CD8-positive, alpha-beta memory T cell (primary cell): ENCODE measurements at places on chromosomes 7 and 10. TPM values are rescaled to one million over a fixed set of nuclear protein-coding genes. Genes with fewer than 3 reads are reported as not detected.
A peak's percentile ranks its signal among the peaks of the same experiment; 100 is the strongest.

DNA sequence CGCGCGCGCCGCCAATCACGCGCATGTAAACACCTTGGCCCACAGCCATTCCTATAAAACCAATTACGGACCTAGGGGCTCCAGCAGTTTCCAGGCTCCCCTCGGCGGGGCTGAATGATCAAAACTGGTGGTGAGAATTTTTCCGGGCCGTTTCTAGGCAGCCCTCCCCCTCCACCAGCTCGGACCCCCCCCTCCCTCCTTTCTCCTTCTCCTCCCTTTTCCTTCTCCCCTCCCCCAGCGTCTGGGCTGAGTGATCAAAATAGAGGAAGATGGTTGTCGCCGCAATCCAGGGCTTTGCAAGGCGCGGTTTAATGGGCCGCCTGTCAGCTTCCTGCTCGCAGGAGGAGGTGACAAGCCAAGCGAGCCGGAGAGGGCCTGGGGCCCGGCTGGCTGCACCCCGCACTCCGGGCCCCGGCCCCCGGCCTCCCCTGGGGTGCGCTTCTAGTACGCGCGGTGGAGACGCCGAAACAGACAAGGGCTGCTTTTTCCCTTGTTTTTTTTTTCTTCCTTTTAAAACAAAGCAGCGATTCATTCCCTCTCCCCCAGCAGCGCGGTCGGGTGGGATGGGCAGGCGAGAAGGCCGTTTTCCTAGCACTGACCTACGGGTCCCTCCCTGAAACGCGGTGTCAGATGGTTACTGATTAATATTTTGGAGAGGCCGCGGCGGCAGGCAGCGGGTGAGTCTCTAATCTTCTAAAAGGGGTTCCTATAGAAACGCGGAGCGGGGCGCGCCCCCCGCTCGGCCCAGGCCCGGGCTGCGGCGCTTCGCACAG, 528 bp upstream of the TNRC18 start:
- peaks cover 62% of the 10 kb centered on the region for H3K4me1 ChIP-seq
- peak overlapping the region; percentile 85 for H3K27ac ChIP-seq
- H3K36me3 ChIP-seq: no peaks in the 10 kb centered on the region
- peak; percentile 26 for DNase-seq

DNA sequence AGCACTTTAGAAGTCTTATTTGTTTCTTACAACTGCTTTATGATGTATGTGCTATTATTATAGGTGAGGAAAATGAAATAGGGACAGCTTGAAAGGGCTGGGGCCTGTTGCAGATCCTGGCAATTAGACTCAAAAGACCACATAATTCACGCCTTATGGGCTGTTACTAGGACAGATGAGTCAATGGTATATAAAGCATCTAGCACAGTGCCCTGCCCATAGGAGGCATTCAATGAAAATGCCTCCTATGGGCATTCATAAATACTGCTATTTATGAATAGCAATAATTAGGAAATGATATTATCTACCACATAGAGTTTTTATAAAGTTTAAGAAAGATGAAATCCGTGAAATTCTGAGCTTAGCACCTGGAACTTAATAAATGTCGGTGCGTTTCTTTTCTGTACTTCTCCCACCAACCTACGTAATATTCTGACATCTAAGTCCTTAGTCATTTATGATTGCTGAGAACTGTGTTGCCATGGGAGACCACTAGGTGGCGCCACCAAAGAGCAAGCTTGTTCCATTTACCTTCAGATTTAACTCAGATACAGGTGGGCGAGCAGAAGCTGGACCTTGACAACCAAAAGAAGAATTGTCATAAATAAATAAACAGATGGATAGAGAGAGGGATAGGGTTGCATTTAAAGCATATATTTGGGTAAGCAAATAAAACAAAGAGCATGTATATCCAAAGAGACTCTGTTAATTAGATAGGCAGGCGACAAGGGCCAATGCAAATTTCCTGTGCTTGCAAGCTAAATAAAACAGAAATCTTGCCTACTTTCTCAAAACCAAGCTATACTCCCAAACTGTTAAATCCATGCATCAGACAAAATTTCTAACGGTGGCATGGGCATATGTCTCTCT, 699.9 kb downstream of the INHBA start:
- DNase-seq: no peak
- no peaks in the 10 kb centered on the region for H3K36me3 ChIP-seq
- H3K4me3 ChIP-seq: no peak overlapping the region
- no peaks in the 10 kb centered on the region for H3K4me1 ChIP-seq

GRCh38 chr10:49034925-49035324, 80.4 kb downstream of the VSTM4 start:
- H3K4me1 ChIP-seq: no peaks in the 10 kb centered on the region
- no peak overlapping the region for H3K4me3 ChIP-seq
- H3K36me3 ChIP-seq: no peaks in the 10 kb centered on the region
- DNase-seq: no peak
- no peak overlapping the region for H3K27ac ChIP-seq
- H3K27me3 ChIP-seq: no peaks in the 10 kb centered on the region

STEAP1B gene
- total RNA-seq: 0.20 TPM

C10orf71 gene
- total RNA-seq: not detected
